ENCODE measurements at places on chromosomes 7 and 10. TPM values are rescaled to one million over a fixed set of nuclear protein-coding genes. Genes with fewer than 3 reads are reported as not detected.

The FIS1 gene
- polyA plus RNA-seq = 160 TPM

The CREB5 gene
- polyA plus RNA-seq = 11.6 TPM

The LFNG gene
- 40.2 TPM for polyA plus RNA-seq

The ORAI2 gene
- polyA plus RNA-seq = 28.1 TPM

The FAM25C gene
- not detected for polyA plus RNA-seq

The TRIM50 gene
- polyA plus RNA-seq = 0.38 TPM

The HOXA3 gene
- 48.7 TPM for polyA plus RNA-seq

The NKX1-2 gene
- polyA plus RNA-seq = not detected

The ZNF804B gene
- polyA plus RNA-seq = 0.35 TPM

The GPR37 gene
- polyA plus RNA-seq = 0.70 TPM

The BBIP1 gene
- 41.1 TPM for polyA plus RNA-seq

The PRKAR2B gene
- polyA plus RNA-seq = 33.3 TPM

The COL17A1 gene
- 0.30 TPM for polyA plus RNA-seq

The MYH16 gene
- 0.31 TPM for polyA plus RNA-seq

The C10orf67 gene
- 3.0 TPM for polyA plus RNA-seq

The EN2 gene
- polyA plus RNA-seq = 0.17 TPM

The COMMD3 gene
- polyA plus RNA-seq = 79.3 TPM

The TMEM225B gene
- 1.7 TPM for polyA plus RNA-seq

The KCP gene
- polyA plus RNA-seq = 32.4 TPM

Data from renal pelvis (tissue), 12 donors.